ENCODE measurements at places on chromosomes 5 and 9. TPM values are rescaled to one million over a fixed set of nuclear protein-coding genes. Genes with fewer than 3 reads are reported as not detected.

HMMR gene
- 65.2 TPM for total RNA-seq

SNX2 gene
- total RNA-seq = 79.3 TPM

MAP1B gene
- 31.1 TPM for total RNA-seq

ACTBL2 gene
- total RNA-seq = not detected

PCDHGA12 gene
- total RNA-seq = 0.10 TPM

PKD2L2 gene
- not detected for total RNA-seq

CDH9 gene
- 0.90 TPM for total RNA-seq

HACD4 gene
- total RNA-seq = 0.42 TPM

LTC4S gene
- total RNA-seq = 5.1 TPM

SLC9A3 gene
- total RNA-seq = 1.8 TPM

GMCL2 gene
- total RNA-seq = not detected

FGF1 gene
- 2.9 TPM for total RNA-seq

ENTREP1 gene
- 7.5 TPM for total RNA-seq

GGTA1 gene
- total RNA-seq = not detected

COX7C gene
- 491 TPM for total RNA-seq

NIPAL4 gene
- not detected for total RNA-seq

RMI1 gene
- 12.3 TPM for total RNA-seq

PRDM9 gene
- total RNA-seq = not detected

SEMA4D gene
- 23.6 TPM for total RNA-seq

PCDH12 gene
- not detected for total RNA-seq

PCDHGA11 gene
- total RNA-seq = 0.21 TPM

AGXT2 gene
- not detected for total RNA-seq

HAVCR2 gene
- 0.18 TPM for total RNA-seq

WNK2 gene
- 13.3 TPM for total RNA-seq

CCNJL gene
- total RNA-seq = 17.8 TPM

PCAT7 gene
- total RNA-seq = 1.3 TPM

PPP2R2B gene
- 75.5 TPM for total RNA-seq

FBXO38 gene
- 37.9 TPM for total RNA-seq

LEAP2 gene
- 0.94 TPM for total RNA-seq

PCDHGB4 gene
- total RNA-seq = 0.66 TPM

NCS1 gene
- total RNA-seq = 24.6 TPM

DMRT3 gene
- total RNA-seq = not detected

ZDHHC11 gene
- 7.7 TPM for total RNA-seq
